ENCODE measurements at places on chromosomes 11 and 22.

DNA sequence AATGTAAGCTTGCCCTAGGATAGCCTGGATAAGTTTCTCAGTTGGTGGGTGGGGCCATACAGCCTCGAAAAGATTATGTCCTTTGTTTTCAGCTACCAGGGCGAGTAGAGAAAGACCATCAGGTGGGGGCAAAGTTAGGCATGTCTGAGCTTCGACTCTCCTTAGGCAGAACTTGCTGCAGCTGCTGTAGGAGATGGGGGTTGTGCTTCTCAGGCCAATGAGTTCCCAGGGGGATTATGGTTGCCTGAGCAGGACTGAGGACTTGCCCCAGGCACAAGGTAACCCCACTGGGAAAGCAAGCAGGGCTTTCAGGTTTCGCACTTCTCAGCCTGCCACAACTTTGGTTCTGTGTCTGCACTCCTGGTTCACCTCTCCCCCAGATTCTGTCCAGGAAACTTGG is 173.4 kb upstream of the SESN3 start:
- DNase-seq = peak; percentile 55

- DNase-seq = no peak
Observed at GRCh38 chr11:40203606-40204005, 1255.8 kb downstream of the LRRC4C start.

GRCh38 chr22:37077802-37078448 is 26.4 kb downstream of the KCTD17 start:
- peak; percentile 92 for DNase-seq

DNA sequence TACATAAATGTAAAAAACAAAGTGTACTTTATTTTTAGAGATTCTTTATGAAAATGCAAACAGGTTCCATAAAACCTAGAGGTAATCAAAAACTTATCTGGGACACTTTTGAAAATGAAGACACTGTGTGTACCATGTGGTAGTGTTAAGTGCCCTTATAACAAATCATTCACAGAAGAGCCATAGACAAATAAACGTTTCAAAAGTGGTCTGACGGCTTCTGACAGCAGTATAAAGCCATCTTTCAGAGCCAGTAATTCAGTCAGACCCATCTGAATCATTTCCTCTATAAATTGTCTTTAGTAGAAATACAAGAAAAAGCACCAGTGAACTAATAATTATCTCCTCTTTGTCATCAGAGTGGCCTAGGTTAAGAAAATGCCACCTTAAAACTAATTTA is 100.0 kb downstream of the PAX6 start:
- no peak for DNase-seq

DNA sequence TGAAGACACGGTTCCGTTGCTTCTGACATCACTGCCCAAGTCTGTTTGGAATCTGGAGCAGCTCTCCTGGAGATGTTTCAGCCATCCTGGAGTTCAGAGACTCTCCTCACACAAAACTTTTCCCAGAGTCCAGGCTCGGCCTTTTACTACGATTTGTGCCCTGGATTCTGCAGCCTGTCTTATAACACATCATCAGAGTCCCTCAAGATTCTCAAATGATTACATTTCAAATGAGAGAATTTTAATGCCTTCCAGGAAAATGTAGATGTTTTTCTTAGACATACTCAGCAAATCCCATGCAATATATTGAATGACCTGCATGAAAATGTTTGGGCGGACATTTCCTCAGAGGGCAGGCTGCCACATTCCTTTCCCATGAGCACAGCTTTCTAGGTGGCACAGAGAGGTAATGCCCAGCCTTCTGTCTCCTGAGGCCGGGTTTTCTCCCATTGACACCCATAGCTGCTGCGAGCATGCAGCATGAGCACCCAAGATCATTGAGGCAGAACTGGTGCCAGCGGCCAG is 129.1 kb downstream of the SNX19 start:
- no peak for DNase-seq

- no peak for DNase-seq
Observed at GRCh38 chr11:77450227-77450626, 23.7 kb downstream of the PAK1 start.

- no peak for DNase-seq
Observed at GRCh38 chr22:25405841-25406509, 158.5 kb upstream of the GRK3 start.

DNA sequence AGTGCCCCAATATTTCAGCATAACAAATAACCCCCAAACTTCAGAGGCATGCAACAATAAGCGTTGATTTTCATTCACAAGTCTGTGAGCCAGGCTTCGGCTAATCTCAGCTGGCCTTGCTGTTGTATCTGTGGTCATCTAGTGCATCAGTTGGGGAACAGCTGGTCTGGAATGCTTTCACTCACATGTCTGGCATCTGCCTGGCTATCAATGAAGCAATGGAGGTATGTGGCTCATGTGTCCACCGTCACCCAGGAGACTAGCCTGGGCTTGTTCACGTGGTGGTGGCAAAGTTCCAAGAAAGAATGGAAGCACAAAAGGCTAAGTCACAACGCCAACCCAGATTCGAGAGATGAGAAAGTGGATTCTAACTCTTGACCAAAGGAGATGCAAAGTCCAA is 304.8 kb upstream of the ISX start:
- DNase-seq = no peak

DNA sequence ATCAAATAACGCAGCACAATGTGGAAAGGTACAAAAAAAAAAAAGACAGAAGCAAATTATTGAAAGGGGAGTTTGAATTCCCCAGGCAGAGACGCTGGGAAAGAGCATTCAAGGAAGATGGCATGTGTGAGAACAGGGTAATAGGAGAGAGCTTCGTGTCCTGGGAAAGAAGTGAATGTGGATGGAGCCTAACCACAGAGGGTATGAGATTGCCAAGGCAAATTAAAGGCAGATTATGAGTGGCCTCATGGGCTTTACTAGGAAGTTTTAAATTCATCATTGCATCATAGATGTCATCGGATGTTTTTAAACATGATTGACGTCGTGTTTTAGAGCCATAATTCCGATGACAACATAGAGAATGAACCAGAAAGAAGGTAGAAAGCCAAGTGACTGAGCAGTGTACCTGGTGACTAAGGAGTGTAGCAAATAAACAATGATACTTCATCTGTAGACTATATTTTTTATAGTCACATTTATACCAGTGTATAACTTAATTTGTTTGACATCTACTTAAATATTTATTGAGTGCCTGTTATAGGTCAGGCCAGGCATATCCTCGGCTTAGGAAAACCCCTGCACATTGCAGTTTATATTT is 151.4 kb downstream of the MSANTD4 start:
- DNase-seq = no peak

GRCh38 chr22:45579806-45580725 is 77.4 kb downstream of the FBLN1 start:
- no peak for DNase-seq

- DNase-seq = no peak
Observed at GRCh38 chr11:559020-559620, 1.4 kb downstream of the LMNTD2 start.

- no peak for DNase-seq
Observed at GRCh38 chr11:7031471-7031871, 11.2 kb downstream of the NLRP14 start.

DNA sequence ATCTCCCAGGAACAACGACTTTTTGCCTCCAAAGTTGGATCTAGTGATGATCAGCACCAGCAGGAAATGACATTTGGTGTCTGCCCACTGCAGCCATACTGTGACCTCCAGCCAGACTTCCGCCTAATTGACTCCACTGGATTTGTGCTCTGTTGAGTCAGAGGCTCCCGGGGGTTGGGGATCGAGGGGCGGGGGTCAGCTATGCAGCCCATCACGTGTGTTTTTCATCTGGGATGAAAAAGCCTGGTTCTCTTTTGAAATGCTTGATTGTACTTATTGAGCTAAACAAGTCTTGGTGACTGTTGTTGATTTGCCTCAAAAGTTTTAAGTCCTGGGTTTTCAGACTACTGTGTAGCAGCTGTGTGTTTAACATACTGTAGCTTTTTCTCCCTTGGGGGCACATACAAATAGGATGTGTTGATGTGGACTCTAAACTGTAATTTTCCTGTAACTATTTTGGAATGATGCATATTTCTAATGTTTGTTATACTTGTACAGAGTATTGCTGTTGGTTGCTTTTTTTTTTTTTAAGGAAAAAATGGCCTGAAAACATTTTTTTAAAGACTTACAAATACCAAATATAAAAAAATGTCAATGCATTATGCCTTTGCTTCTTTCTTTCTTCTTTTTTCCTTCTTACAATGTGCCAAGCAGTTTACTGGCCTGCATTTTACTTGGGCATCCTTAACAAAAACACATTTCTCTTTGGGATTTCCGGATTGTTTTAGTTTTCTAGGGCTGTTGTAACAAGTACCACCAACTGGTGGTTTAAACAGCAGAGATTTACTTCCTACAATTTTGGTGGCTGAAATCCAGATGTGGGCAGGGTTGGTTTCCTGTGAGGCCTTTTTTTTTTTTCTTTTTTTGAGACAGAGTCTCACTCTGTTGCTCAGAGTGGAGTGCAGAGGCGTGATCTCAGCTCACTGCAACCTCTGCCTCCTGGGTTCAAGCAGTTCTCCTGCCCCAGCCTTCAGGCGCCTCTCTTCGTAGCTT is 46.1 kb upstream of the OR4B1 start:
- no peak for DNase-seq

- peak; percentile 91 for DNase-seq
Observed at GRCh38 chr11:68003846-68004550, at the start of gene UNC93B1. Gene UNC93B1 (minus strand): TSS chr11:68004097. CDS start chr11:68004043, 54 bp downstream.

GRCh38 chr11:120564573-120565311 is 53.2 kb downstream of the GRIK4 start:
- peak; percentile 80 for DNase-seq

DNA sequence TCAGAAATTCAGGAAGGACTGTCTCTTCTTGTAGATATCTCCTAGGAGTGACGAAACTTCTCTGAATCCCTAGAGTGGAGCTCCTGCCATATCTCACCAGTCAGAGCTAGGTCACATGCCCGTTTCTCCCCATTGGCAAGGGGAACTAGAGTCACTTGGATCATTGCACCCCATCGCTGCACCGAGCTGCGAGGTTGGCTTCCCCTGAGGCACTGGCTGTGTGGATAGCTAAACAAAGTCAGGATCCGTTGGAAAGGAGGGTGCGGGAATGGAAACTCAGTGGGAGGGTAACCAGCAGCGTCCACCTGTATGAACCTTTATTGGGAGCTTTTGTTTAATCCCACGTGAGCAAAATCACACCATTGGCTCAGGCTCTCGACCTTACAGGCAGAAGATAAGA is 283.8 kb downstream of the BRD1 start:
- DNase-seq = no peak

DNA sequence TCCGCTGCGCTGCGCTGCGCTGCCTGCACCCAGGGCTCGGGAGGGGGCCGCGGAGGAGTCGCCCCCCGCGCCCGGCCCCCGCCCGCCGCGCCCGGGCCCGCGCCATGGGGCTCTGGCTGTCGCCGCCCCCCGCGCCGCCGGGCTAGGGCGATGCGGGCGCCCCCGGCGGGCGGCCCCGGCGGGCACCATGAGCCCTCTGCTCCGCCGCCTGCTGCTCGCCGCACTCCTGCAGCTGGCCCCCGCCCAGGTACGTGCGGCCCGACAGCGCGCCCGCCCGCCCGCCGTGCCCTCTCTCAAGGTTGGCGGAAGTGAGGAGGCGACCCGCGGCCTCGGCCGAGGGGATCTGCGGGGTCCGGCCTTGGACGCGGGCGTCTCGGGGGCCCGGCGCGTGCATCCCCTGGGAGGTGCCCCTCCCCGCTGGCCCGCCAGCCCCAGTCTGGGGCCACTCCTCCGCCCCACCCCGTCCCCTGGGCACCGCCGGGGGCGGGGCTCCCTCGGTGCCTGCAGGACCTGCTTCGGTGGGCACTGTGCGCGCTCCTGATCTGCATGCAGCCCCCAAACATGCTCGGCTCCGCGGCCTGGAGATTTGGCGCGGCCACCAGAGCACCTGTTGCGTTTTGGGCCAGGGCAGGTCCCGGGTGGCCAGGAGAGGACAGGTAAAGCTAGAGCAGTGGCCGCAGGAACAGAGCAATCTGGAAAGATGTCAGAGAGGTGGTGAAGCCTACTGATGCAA is 429 bp downstream of the VEGFB start:
- DNase-seq = peak; percentile 76

GRCh38 chr11:927871-928270 is 2.2 kb downstream of the AP2A2 start:
- DNase-seq = no peak

GRCh38 chr11:105233285-105233684 is 93.7 kb upstream of the CARD18 start:
- no peak for DNase-seq

GRCh38 chr11:122359081-122359571 is 243.1 kb upstream of the BLID start:
- DNase-seq = no peak

DNA sequence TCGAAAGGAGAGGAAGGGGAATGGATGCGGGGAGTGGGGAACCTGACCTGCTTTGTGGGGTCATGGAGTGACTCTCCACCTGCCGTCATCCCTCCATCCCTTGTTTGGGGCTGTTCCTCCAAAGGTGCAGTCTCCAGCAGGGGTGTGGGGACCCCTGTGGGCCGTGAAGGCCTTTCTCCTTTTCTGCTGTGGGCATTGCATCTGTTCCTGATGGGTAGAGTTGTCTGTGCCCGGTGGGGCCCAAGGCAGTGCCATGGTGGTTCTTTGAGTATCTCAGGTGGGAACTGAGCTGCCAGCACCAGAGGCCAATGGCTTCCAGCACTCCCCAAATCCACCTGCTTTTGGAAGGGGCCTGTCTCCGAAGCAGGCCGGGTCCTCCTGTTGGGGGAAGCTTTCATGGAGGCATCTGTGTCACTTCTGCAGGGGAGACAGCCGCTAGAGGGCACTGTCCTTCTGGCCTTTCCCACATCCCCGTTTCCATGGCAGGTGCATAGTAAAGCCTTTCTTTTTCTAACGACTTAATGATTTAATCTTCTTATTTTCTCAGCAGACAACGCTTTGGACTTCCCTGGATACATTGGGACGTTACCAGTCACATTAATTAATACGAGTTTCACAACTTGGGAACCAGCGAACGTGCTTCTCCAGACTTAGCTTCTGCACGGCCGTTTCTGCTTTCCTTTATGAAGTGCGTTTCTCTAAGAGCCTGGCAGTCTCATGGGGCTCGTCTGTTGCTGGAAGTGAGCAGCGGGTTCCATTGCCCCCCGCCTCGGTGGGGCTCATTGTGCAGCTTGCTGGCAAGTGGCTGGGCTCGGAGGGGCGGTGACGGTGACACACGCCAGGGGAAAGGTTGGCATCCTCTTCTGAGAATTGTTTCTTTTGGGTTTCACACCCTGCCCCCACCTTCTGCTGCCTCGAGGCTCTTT is 57.1 kb downstream of the PARVB start:
- peak; percentile 94 for DNase-seq

GRCh38 chr11:5225480-5225871 is 1.4 kb downstream of the HBB start:
- no peak for DNase-seq

- DNase-seq = no peak
Observed at GRCh38 chr11:120086651-120087050, 51.3 kb downstream of the TRIM29 start.

DNA sequence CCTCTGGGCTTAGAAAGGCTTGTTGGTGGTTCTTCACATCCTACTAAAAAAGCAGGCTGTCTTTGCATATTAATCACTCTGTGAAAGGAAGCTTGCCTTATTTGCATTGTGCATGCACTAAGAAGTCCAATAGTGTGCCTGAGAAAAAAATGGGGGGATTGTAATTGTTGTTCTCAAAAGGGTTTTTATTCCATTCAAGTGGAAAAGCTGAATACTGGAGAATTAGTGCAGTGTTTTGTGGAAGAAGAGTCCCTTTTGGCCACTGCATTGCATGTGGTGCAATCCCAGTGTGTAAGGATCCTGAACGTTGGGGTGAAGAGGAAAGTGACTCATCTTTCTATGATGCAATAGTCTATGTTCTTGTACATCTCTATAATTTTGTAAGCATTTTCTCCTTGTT is 16.5 kb downstream of the NCAM1 start:
- DNase-seq = no peak
